ENCODE measurements at places on chromosomes 7 and 10. TPM values are rescaled to one million over a fixed set of nuclear protein-coding genes. Genes with fewer than 3 reads are reported as not detected.

Gene PARP12
- polyA plus RNA-seq = 37.8 TPM

Gene FAM241B
- polyA plus RNA-seq = not detected

Gene NCF1
- 508 TPM for polyA plus RNA-seq

Gene KAZALD1
- polyA plus RNA-seq = 0.53 TPM

Gene CCDC136
- polyA plus RNA-seq = 0.85 TPM

Gene SEPTIN14
- polyA plus RNA-seq = not detected

Gene STEAP4
- polyA plus RNA-seq = 26.2 TPM

Data from CD14-positive monocyte (primary cell).